ENCODE measurements at places on chromosomes 4 and X. TPM values are rescaled to one million over a fixed set of nuclear protein-coding genes. Genes with fewer than 3 reads are reported as not detected.
A peak's percentile ranks its signal among the peaks of the same experiment; 100 is the strongest.

Gene NLGN4X
- total RNA-seq = 0.59 TPM

Gene SLC34A2
- total RNA-seq = 0.16 TPM

GRCh38 chrX:49309401-49309981, 6.0 kb downstream of the GAGE10 start:
- peak overlapping the region; percentile 64 for H3K4me3 ChIP-seq
- no peaks in the 10 kb centered on the region for H3K27me3 ChIP-seq

GRCh38 chrX:40573763-40574162, 7.0 kb upstream of the ATP6AP2 start:
- no peak overlapping the region for H3K4me3 ChIP-seq
- no peaks in the 10 kb centered on the region for H3K4me1 ChIP-seq
- no peaks in the 10 kb centered on the region for H3K27me3 ChIP-seq
- no peaks in the 10 kb centered on the region for H3K36me3 ChIP-seq

DNA sequence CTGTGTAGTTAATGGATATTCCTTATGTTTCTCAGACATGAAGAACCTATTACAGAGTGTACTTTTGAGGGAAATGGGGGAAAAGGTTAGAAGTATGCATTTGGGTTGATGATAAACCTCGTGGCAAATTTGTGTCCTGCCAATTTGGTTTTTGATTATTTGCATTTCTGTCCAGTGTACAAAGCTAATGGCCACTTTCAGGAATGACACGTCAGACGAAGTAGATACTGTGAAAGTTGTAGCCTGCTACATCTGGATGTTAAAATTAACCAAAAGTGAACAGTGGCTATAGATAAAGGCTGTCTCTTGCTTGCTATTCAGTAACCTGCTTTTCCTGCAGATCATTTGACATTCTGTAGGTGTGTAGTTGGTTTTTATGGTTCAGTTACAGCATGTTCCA, 1.0 kb downstream of the PRDX4 start:
- no peaks in the 10 kb centered on the region for H3K27me3 ChIP-seq
- DNase-seq = no peak
- H3K4me1 ChIP-seq = no peaks in the 10 kb centered on the region
- H3K4me3 ChIP-seq = peak overlapping the region; percentile 74

Gene AMOT
- 72.6 TPM for total RNA-seq

Gene TLR8
- 0.50 TPM for total RNA-seq

DNA sequence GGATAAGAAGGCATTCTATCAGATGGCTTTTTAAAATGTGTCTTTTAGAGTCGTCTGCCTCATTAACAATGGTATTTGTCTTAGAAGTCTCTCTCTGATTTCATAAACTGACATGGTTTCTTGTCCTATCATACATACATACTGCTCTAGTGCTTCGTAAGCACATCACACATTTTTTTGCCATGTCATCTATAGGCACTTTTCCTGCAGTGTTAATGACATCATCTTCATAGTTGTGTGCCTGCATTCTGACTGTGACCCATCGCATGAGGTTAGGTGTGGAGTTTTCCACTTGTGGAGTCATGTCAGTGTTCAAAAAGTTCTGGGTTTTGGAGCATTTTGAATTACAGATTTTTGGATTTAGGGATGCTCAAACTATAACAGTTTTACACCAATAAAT, 361.6 kb upstream of the SPOCK3 start:
- no peak overlapping the region for H3K27ac ChIP-seq
- no peak for DNase-seq
- no peak overlapping the region for H3K4me3 ChIP-seq
- H3K4me1 ChIP-seq = no peaks in the 10 kb centered on the region
- no peaks in the 10 kb centered on the region for H3K27me3 ChIP-seq
- H3K36me3 ChIP-seq = no peaks in the 10 kb centered on the region

Gene CORIN
- total RNA-seq = 0.24 TPM

Gene EIF1AX
- total RNA-seq = 176 TPM

- no peaks in the 10 kb centered on the region for H3K4me1 ChIP-seq
- no peaks in the 10 kb centered on the region for H3K27me3 ChIP-seq
- DNase-seq = no peak
- H3K27ac ChIP-seq = no peak overlapping the region
- H3K36me3 ChIP-seq = no peaks in the 10 kb centered on the region
These were observed 54.9 kb downstream of the COL4A5 start for GRCh38 chrX:108494406-108495090.

Gene ADAMTS3
- 0.89 TPM for total RNA-seq

DNA sequence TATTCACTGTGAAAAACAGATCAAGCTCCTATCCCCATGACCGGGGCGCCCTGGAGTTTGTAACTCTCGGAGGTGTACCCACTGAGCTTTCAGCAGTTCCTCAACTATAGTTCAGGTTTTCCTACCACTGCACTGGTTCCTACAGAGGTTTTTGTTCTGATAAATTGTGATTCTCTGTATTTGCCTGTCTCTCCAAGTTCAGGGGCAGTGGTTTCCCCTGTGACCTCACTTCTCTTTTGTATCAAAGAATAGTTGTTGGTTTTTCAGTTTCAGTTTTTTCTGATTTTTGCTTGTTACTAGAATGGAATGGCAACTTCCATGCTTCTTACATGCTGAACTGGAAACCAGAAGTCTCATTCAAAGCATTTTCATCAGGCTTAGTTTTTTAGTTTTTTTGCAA, 56.8 kb upstream of the PLS3 start:
- H3K27ac ChIP-seq = no peak overlapping the region
- H3K4me1 ChIP-seq = no peaks in the 10 kb centered on the region
- H3K36me3 ChIP-seq = no peaks in the 10 kb centered on the region
- no peak for DNase-seq
- no peak overlapping the region for H3K4me3 ChIP-seq

Gene SLC25A53
- total RNA-seq = 4.9 TPM

GRCh38 chrX:109312757-109313156, 169.1 kb downstream of the GUCY2F start:
- no peaks in the 10 kb centered on the region for H3K36me3 ChIP-seq
- no peaks in the 10 kb centered on the region for H3K27me3 ChIP-seq
- no peaks in the 10 kb centered on the region for H3K4me1 ChIP-seq
- no peak overlapping the region for H3K4me3 ChIP-seq
- DNase-seq = no peak

Gene RHOXF2
- total RNA-seq = not detected

DNA sequence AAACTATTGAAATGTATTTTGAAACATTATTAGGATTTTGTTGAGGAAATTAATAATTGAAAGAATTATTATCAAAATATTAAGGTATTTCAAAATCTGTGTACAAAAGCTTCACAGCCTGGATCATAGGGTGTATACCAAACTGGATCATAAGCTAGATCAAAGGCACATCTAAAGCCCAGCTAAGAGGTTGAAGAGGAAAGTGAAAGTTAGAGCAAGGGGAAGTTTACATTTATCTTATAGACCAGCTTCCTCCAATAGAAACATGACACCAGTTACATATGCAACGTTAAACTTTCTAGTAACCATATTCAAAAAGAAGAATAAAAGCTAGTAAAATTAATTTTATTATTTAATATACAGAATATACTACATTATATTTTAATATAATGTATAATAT, 227.2 kb upstream of the BMP3 start:
- no peaks in the 10 kb centered on the region for H3K4me1 ChIP-seq
- H3K27ac ChIP-seq = no peak overlapping the region
- H3K27me3 ChIP-seq = no peaks in the 10 kb centered on the region
- no peak overlapping the region for H3K4me3 ChIP-seq

Gene MAGEA12
- total RNA-seq = not detected

GRCh38 chr4:45883421-45883820, 240.4 kb downstream of the GABRG1 start:
- no peaks in the 10 kb centered on the region for H3K36me3 ChIP-seq
- no peaks in the 10 kb centered on the region for H3K27me3 ChIP-seq
- H3K27ac ChIP-seq = no peak overlapping the region
- H3K4me3 ChIP-seq = no peak overlapping the region
- no peaks in the 10 kb centered on the region for H3K4me1 ChIP-seq

Gene RNF212
- 0.91 TPM for total RNA-seq

DNA sequence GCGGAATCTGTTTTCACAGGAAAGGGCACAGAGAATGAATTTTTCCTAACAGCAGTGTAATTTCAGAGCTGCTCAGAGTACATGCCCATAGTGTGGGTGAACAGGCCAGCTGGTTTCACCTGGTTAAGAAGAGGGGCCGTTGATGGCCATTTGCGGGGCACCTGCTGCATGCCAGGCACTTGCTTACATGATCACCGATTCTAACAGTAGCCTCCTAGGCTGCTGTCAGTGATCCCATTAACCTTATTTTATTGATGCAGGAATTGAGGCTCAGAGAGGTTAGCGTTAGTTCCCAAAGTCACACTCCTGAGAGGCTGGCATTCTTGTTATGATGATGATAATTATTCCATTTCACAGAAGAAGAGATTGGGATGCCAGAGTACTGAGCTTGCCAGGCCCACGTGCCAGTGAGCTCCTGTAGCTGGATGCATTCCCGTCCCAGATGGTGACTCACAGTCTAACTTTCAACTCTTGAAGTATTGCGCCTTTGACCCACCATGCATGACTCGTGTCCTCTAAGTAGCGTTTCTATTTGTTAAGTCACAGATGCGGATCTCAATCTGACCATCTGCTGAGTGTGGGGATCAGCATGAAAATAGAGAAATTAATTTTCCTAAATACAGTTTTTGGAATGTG, 76.5 kb downstream of the PSAPL1 start:
- no peak overlapping the region for H3K4me3 ChIP-seq
- H3K27me3 ChIP-seq = no peaks in the 10 kb centered on the region
- peak; percentile 33 for DNase-seq
- H3K36me3 ChIP-seq = no peaks in the 10 kb centered on the region
- peaks cover 9% of the 10 kb centered on the region for H3K4me1 ChIP-seq

Gene USP17L28
- not detected for total RNA-seq

DNA sequence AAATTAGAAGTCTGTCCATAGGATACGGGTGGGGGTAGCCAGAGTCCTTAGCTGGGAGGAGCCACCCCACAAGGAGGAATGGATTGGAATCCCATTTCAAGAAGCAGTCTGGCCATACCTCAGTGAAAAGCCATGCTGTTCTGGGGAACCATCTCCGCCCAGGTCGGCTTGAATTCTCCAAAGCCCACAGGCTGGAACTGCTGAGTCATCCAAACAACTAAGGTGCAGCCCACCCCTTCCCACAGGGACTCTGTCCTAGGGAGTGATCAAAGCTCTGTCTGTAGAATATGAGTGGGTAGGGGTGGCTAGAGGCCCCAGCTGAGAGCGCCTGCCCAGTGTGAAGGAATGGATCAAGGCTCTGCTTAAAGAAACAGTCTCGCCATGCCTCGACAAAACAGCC, 38.8 kb downstream of the ZXDA start:
- no peak overlapping the region for H3K27ac ChIP-seq

- H3K4me3 ChIP-seq = no peak overlapping the region
- H3K36me3 ChIP-seq = no peaks in the 10 kb centered on the region
- peaks cover 4% of the 10 kb centered on the region for H3K4me1 ChIP-seq
- H3K27ac ChIP-seq = no peak overlapping the region
These were observed 87.7 kb downstream of the FHDC1 start for GRCh38 chr4:153023692-153024394.

Gene HSFX2
- not detected for total RNA-seq
